ENCODE measurements at places on chromosomes 6 and 20.

DNA sequence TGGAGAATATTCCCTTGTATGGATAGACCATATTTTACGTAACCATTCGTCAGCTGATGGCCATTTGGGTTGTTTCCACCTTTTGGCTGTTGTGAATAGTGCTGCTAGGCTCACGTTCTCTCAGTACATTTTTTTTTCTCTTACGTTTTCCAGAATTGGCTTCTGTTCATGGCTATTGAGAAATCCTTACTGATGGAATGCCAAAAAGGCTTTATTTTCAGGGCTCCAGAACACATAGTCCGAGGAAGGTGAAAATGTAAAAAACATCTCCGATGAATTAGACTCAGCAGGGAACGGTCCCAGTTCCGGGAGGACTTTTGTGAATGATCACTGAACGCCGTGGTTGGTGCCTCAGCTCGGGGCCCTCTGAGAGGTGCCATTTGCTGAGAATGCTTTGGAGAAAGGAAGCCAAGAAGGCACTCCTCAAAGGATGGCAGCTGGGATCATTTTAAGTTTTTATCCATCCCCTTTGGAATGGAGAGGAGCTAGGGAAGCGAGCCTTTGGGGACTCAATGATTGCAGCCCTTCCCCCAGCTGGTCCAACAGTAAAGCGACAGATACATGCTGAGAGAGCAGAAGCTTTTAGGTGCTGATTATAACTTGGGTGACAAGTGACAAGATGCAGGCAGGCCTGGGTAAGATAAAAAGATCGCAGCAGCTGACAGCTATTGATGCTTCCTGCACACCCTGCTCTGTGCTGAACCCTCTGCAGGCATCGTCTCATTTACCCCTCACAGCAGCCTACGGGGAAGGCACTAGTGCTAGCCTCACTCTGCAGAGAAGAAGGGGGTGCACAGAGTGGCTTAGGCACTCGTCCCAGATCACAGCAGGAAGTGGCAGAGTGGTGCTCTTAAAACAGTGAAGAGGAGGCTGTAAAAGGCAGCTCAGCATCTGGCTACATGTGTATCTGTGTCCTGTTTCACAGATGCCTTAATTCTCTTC lies 133.4 kb upstream of the KCNG1 start:
- peak; percentile 43 for DNase-seq

- peak; percentile 76 for DNase-seq
Observed at GRCh38 chr20:34907616-34908469, 31.4 kb downstream of the ACSS2 start.

DNA sequence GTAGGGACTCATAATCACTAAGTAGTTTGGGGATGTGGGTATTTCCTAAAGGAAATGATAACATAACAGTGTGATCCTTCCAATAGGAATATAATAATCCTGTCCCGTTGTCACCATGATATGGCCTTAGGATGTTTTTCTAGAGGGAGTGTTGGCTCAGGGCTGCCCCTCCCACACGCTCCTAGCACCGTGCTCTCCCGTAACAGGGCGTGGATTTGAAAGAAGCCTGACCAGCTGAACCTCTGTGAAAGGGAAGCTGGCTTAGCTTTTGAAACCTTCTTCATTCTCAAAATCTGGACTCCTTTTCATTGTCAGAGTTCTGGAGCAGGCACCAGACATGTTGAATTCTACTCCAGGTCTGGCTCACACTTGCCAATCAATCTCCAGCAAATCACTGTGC lies 103.4 kb upstream of the SASH1 start:
- DNase-seq: no peak

DNA sequence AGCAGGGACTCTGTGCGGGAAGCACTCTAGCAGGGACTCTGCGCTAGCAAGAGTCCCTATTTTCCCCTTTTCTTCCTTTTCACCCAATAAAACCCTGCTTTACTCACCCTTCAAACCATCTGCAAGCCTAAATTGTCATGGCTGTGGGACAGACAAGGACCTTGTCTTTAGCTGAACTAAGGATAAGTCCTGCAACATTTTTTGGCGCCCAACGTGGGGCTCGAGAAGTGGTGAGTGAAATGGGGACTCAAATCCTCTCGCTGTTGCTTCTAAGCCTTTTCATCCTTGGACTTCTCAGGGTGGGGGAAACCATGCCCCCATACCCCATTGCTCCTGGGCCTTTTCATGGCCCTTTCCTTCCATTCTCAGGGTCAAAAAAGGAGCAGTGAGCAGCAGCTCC lies 46.4 kb downstream of the IMPG1 start:
- DNase-seq: no peak

DNA sequence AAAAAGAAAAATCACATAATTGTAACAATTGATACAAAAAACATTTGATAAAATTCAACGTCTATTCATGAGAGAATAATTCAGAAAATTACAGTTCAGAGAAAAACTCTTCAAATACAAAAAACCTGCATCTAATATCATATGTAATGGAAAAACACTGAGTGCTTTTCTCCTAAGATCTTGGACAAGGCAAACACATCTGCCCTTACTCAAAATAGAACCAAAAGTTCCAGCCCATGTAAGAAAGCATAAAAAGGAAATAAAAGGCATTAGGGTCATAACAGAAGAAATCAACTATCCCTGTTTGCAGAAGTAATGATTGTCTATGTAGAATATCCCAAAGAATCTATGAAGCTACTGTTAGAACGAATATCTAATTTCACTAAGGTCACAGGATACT lies 721.4 kb downstream of the RFPL4B start:
- no peak for DNase-seq

- no peak for DNase-seq
Observed at GRCh38 chr6:31293343-31293742, 21.5 kb upstream of the HLA-C start.

- no peak for DNase-seq
Observed at GRCh38 chr6:1464781-1465370, 75.5 kb downstream of the FOXF2 start.

GRCh38 chr6:41093729-41094128 lies 21.0 kb downstream of the NFYA start:
- DNase-seq: peak; percentile 31

- DNase-seq: peak; percentile 56
Observed at GRCh38 chr6:12545619-12546409, 170.8 kb upstream of the PHACTR1 start.

DNA sequence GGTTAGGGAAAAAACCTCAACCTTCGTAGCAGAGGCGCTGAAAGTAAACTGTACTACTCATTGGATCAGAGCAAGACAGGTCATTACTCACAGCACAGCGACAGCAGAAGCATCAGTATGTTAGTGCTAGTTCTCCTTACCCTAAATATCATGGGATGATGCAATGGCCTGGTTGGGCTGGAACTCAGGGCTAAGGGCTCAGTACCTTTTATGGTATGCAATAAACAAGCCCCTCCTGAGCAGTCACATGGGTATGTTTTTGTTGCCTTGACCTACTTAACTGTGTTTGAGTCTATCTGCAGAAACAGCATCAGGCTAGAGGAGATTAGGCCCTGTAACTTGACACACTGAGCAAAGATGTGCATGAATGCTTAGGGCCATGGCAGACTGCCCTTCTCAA lies 369.4 kb upstream of the IMPG1 start:
- no peak for DNase-seq

DNA sequence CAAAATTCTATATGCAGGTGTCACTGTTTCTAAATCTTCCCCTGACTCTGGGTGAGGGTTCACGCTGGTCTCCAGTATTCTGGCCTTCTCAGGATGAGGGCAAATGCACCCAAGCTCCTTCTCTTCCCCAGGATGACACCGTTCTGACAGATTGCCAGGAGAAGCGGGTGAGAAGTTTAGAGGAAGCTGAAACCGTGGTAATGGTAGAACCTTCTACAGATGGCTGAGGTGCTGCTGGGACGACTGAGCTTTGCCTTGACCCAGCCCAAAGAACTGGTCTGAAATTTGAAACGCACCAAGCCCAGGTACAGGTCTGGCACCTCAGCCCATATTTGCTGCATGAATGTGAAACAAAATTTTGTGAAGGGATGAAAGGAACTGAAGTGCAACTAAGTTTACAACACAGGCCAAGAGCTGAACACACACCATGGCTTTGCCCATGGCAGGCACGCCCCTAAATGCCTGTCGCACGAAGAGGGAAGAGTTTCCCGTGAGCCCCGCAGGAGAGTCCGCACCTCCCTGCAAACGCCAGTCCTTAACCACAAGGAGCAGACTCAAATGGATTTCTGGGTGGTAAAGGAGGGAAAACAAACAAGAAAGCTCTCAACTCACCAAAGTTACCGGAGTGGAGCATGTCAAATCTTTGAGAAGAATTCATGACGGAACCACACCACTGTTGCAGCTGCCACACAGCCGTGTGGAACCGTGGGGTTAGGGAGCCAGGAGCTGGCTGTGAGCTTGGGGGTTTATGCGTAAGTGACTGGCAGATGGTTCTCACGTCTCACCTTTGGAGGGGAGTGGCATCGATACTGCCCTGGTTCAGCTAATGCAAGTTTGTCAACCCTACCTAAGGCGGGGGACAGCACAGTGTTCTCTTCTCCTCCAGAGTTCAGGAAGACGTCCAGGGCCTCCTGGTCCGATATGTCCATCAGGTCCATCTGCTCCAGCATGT lies 138.9 kb downstream of the DTNBP1 start:
- no peak for DNase-seq

GRCh38 chr6:118844915-118845314 lies 49.0 kb upstream of the ASF1A start:
- no peak for DNase-seq

- DNase-seq: peak; percentile 89
Observed at GRCh38 chr20:1934156-1934555, 38.9 kb downstream of the SIRPA start.

DNA sequence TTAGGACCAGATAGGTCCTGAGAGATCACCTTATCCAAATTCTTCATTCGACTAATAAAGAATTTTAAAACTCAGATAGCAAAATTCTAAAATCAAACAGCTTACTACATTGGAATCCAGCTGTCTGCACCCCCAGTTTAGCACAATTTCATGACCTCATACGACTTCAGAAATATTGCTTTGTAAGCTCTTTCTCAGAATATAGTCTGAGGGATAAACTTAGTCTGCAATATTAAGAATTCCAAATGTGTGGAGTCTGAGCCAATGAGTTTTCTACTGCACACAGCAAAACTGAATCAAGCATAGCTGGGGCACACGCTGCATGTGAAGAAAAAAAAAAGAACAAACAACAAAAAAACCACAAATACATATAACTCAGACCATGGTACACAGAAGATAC lies 541.6 kb upstream of the CHD6 start:
- DNase-seq: no peak

- no peak for DNase-seq
Observed at GRCh38 chr20:20799716-20800312, 87.4 kb upstream of the RALGAPA2 start.

DNA sequence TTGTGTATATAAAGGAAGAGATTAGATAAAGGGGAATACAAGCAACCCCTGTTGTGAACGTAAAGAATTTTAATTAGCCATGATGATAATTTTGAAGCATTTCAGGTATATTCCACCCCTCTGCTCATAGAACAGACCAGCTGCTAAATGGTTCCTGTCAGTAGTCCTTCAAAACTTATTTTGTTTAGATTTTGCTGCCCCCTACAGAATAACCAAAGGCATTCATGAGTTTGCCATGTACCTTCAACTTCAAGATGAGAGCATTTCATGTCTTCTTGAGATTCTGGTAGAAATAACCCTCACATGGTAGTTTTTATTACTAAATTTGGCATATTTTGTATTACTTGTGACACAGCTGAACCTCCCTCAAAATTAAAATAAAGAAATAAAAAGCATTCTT lies 1586.7 kb downstream of the HACE1 start:
- DNase-seq: no peak

DNA sequence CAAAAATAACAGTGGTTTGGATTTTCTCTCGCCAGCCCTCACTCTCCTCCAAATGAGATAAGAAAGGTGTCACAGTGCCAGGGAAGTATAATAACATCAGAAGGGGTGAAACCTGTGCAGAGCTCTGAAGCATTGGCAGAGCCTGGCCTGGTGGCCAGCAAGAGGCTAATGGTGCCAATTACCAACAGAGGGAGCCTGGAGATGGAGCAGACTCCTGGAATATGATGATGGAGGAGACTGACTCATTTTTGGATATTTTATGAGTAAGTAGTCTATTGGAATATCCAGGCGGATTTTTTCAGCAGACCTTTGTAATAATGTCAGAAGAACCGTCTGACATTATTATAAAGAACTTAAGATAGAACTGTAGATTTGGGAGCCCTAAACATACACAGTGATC lies 442.6 kb upstream of the MARCKS start:
- DNase-seq: peak; percentile 72

DNA sequence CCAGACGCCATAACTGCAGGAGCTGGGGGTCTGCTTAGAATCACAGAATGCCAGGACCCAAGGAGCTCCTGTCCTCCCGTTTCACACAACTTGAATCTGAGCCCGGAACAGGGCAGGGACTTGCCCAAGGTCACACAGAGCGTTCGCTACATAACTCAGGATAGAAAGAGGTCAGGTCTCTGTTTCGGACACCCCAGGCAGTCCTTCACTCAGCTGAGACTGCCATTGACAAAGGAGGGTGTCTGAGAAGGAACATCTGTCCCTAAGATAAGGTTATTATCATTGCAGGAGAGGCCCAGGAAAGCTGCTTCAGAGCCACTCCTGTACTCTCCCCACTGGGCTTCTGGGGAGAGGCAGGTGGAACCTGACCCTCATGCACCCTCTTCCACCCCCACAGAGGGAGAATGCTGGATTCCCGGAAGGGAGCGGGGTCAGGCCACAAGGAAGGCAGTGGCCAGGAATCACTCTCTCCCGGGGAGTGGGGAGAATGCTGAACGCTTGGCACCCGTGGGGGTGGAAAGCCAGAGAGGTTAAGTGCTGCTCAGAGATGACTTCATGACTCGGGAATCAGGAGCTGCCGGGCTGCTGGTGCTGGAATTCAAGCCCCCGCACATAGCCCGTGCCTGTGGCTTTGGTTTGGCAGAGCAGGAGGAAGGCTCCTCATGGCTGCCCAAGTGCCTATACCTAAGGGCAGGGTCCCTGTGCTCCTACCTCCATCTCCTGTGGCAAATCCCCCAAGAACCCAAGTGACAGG lies 10.7 kb downstream of the SDC4 start:
- peak; percentile 88 for DNase-seq

DNA sequence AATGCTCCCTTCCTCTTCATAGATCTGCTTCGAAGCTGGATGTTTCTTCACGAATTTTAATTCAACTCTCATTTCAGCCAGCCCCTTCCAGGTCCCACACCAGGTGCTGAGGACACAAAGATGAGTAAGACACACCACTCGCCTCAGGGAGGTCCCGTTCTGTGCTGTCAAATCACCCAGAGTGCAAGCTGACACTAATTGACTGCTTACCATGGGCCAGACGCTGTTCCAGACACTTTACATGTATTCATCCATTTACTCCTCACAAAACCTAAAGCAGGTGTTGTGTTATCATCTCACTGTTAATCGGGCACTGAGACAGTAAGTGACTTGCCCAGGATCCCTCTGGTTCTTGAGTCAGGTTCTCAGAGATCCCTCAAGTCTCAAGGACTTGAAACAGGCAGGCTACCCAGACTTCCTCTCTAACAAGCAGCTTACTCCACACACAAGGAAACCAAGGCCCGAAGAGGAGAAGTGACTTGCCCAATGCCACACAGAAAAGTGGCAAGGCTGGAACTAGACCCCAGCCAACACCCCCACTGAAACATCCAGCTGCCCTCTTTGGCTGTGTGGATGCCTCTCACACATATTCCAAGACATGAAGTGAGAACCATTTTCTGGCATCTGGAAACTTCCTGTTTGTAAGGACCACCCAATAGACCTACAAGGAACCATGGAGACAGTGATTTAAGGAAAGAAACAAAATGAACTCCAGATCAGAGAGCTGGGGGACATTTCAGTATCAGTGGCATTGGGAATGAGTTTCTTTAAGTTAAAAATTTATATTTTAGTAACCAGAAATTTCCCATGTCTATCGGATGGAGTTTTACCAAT lies 174.5 kb downstream of the CDC5L start:
- DNase-seq: no peak

Measured in fibroblast of gingiva (primary cell).